ENCODE measurements at places on chromosomes 5 and 9. TPM values are rescaled to one million over a fixed set of nuclear protein-coding genes. Genes with fewer than 3 reads are reported as not detected.

KIF24 gene
- total RNA-seq: 3.3 TPM

GABRA1 gene
- total RNA-seq: not detected

CDKN2B gene
- total RNA-seq: 9.2 TPM

PCDHGB3 gene
- 2.2 TPM for total RNA-seq

GFPT2 gene
- 147 TPM for total RNA-seq

Measured in subcutaneous preadipocyte (primary cell).